RPMI8226 (cell line): ENCODE measurements at places on chromosomes 2 and 18.

DNA sequence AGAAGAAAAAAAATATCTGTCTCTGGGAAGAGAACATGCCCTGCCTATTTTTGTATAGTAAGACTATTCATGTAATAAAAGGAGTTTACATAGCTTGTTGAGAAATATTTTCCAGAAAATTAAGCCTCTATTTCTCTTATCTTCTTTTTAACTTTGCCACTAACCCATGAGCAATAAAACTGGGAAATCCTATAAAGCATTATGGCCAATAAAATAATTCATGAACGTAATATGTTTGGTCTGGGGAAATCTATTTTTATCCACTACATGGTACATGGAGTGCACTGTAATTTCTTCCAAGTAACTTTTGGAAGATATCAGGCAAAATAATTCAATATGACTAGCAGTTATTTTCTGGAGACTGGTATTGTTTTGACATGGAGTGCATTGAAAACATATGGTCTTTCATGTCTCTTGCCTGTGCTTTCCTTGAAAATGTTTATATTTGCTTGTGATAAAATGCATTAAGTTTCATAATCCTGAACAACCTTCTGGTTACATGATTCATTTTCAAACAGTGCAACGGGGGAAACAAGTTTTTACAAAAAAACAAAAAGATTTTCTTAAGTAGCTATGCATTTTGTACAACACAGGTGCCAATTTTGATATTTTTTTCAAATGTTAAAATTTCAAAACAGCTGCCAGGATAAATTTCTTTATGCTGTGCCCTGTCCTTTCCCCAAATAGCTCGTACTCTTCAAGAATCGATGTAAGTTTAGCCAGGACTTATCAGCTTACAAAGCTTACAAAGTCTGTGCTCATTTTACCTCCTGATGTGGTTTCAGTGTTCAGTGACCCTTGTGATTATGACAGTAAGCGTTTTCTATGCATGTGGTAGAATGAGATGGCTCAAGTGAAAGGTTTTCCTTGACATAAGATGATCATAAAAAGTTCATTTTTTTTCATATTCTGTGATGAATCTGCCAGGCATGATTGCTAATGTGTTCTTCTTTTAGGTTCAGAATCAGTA lies 194.5 kb downstream of the UBE2E3 start:
- no peak for DNase-seq

- DNase-seq, result no peak
Measured at GRCh38 chr2:84865181-84865783, 15.6 kb downstream of the TRABD2A start.

GRCh38 chr2:240998706-240998994 lies 232 bp downstream of the SNED1 start:
- DNase-seq, result no peak

GRCh38 chr2:201779901-201780673 lies 646 bp downstream of the ALS2 start:
- no peak for DNase-seq

GRCh38 chr2:147538088-147538487 lies 306.7 kb upstream of the ACVR2A start:
- DNase-seq, result no peak

- no peak for DNase-seq
Measured at GRCh38 chr2:165566008-165566407, 96.5 kb downstream of the CSRNP3 start.

DNA sequence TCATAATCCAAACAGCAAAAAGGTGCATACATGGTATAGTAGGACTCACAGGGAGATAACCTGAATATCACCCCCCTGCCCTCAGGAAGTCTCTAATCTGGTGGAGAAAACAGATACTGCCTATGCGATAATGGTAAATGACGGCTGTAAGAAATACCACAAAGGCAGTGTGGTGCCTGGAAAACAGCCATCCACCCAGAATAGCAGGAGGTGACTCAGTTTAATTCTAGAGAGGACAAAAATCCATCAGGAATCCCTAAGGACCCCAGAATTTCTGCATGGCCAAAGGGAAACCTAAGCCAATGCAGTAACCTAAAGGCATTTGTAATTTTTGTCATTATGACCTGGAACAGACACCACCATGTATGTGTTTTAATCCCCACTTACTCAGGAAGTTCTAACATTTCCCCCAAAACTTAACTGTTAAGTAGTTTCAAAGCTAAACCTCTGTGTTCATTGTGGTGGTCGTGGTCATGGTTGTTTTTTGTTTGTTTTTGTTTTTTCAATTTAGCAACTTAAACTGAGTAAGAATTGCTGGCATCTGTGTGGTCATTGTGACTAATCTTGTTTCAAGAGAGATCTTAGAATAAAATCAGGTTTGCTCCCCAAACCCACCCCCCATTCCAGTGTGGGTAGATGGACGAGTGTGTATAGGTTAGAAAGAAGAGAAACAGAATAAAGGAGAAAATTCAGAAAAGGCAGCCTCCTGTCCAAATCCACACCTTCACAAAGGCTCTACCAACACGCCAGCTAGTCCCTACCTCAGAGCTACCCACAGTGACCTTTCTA lies 121.5 kb upstream of the CDCA7 start:
- no peak for DNase-seq

- DNase-seq, result no peak
Measured at GRCh38 chr2:71578767-71579342, 125.5 kb downstream of the DYSF start.

GRCh38 chr2:25817630-25818029 lies 60.7 kb downstream of the ASXL2 start:
- no peak for DNase-seq

- DNase-seq, result peak; percentile 11
Measured at GRCh38 chr2:95390881-95391321, 11.6 kb upstream of the FAHD2A start.

DNA sequence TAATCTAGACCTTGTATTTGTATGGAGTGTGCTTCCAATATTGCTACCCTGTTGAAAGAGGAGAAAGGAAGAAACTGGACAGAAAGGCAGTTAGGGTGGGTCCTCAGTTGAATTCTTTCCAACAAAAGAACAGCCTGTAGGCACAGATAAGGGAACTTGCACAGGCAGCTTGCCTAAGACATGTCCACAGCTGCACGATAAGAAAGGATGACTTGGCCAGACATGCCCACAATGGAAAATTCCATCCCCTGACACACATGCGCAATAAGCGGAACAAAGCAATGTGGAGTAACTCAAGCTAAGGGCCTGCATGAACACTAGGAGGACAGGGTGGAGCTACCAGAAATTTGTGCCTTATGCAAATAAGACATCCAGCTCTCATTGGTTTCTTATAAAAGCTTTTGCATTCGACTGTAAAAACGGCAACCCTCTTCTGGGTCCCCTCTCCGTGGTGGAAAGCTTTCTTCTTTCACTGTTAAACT lies 1084.7 kb upstream of the NXPH2 start:
- DNase-seq, result no peak

DNA sequence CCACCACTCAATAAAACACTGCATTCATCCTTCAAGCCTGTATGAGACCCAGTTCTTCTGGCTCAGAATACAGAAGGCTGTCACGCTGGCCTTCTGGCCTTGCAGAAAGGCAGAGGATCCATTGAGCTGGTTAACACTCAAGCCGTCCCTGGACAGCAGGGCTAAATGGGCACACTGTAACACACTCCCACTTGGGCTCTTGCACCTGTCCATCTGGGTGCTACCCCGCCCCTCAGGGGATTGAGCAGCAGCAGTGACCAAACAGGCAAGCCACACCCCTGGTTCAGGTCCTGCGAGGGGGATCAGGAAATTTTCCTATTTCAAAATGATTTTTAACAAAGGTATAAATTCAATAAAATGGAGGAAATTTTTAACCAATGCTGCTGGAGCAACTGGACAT lies 936.0 kb downstream of the CNTNAP5 start:
- DNase-seq, result no peak

DNA sequence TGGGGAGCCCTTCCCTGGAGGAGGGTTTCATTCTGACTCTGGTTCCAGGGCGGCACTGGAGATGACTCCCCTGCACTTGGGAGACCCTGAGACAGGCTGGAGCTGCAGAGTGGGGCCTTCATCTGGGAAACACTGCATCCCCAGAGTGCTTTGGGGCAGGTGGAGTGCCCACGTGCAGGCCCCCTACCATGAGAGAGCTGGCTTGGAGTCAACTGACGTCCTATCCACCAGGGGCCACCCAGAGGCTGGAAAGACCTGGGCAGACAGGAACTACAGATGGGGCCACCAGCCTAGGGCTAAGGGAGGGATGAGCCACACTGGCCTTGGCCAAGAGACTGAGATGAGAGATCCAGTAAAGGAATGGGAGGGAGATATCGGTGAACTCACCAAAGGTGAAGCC lies 153.8 kb downstream of the ASB1 start:
- no peak for DNase-seq

GRCh38 chr2:171578127-171578803 lies 56.0 kb downstream of the CYBRD1 start:
- DNase-seq, result no peak

- no peak for DNase-seq
Measured at GRCh38 chr2:38978296-38978903, 88.7 kb downstream of the ARHGEF33 start.

DNA sequence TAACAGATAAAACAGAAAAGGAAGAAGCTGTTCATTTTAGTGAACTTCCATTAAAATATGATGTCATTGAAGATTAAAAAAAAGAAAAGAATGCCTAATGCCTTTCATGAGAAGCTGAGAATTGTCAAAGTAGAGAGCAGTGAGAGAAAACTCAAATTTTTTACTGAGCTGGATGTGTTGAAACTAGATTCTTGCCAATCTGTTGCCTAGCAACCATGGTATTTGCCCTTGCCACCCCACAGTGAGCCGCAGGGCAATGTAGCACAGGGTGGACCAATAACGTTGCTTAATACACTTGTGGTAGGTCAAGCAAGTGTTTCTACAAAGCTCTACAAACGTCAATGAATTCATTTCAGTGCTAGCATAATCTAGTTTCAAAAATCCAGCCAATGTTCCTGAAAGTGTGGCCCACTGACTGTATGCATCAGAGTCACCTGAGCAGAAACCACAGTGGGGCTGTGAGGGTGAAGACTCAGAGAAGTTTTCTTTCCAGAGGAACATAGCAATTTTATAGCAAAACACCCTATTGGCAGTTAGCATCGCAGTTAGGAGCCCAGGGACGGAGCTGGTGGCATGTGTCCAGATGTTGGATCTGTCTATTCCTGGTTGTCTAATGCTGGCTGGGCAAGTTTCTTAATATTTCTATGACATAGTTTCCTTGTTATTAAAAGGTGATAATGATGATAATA lies 132.2 kb downstream of the DOCK10 start:
- DNase-seq, result no peak

- no peak for DNase-seq
Measured at GRCh38 chr2:227252831-227253230, 72.2 kb upstream of the MFF start.

DNA sequence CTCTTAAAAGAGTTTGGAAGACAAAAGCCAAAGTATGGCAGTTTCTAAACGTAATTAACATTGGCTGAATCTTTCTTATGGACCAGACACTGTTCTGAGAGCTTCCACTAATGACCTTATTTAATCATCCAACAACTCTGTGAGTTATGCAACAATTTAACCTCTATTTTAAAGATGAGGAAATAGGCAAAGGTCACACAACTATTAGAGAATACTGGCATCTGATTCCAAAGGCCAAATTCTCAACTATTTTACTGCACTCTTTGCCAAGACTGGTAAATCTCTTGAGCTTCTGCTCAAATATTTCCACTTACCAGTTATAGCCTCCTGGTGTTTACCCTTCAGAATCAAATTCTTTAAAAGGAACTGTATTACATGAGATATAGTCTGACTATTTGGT lies 42.1 kb upstream of the ERMN start:
- DNase-seq, result no peak

- DNase-seq, result no peak
Measured at GRCh38 chr2:75432761-75433361, 127.9 kb downstream of the EVA1A start.

GRCh38 chr2:165636959-165637358 lies 157.1 kb downstream of the GALNT3 start:
- no peak for DNase-seq

- DNase-seq, result no peak
Measured at GRCh38 chr2:155190342-155190741, 491.8 kb downstream of the KCNJ3 start.

DNA sequence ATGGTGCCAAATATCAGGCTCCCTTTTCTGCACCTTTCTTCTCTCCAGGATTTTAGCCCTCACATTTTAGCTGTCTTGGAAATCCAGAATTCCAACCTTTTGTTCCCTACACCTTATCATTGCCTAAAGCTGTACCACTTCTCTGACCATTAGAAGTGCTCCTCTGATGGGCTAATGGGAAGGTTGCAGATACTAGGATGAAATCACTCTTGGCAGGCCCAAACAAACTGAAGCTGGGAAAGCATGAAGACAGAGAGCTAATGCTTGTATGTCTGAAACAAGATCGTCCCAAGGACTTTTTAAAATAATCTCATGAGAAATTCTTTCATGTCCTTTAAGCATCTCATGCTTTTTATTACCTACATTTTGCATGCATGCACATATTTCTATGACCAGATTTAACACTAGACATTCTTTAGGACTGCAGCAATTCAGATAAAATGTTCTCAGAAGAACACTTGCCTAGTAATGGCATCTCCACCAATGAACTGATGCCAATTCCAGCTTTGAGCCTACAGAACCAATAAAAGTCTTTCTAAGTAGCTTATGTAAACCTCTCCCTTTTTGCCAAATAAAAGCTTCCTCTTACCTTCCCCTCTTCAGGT lies 98.4 kb upstream of the OSR1 start:
- DNase-seq, result no peak

DNA sequence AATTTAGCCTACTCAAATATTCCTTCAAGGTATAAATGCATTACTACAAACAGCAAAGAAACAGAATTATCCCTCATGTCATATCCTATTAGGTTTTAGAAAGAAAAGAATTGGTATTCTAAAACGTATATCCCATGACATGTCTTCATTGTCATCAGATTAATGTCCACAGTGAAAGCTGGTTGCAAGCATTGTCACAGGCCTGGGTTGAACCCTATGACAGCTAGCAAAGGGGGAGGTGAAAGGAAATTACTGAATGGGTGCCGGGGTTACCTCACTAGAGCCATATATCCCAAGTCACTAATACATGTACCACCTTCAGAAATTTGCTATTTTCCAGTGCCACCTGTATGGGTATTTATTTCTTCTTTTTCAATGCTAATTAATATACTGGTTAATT lies 1630.5 kb upstream of the NXPH2 start:
- DNase-seq, result no peak

DNA sequence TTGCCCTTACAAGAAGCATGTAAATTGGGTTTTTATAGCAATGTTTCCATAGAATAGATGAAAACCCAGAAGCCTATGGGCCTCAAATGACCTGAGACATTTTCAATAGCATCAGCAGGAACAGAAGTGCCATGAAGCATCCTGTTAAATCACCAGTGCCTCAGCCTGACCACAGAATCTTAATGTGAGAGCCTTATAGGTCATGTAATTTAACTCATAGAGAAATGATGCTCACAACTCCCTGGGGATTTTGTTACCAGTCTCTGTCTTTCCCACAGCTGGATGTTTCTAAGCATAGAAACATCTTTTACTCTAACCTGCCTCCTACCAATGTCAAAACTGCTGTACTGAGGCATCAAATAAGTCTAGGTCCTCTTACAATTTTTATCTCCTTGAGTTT lies 295.8 kb upstream of the ACVR2A start:
- DNase-seq, result no peak

GRCh38 chr2:157229572-157229971 lies 27.9 kb upstream of the GALNT5 start:
- DNase-seq, result no peak

- peak; percentile 74 for DNase-seq
Measured at GRCh38 chr18:79246309-79247108, 149.2 kb upstream of the NFATC1 start.
